ENCODE measurements at places on chromosomes 7 and 10.

DNA sequence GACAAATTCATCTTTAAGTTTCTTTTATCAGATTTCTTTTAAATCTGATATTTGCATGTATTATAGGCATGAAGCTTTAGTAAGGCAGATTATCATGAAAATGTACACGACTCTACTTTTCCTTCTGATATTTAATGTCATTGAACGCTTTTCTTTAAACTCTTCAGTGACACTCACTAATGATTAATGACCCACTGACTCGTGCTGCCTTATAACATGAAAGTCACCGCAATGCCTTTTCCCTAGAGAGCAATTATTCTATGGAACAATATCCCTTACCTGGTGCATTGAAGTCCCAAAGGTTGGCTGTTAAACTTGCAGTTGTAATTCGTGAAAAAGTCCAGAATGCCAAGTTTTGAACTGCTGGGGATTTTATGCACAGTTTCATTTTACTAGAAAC lies 33.4 kb upstream of the HGF start:
- no peak for DNase-seq

- DNase-seq = peak; percentile 52
Measured at GRCh38 chr7:38374507-38374906, 101.1 kb upstream of the TARP start.

DNA sequence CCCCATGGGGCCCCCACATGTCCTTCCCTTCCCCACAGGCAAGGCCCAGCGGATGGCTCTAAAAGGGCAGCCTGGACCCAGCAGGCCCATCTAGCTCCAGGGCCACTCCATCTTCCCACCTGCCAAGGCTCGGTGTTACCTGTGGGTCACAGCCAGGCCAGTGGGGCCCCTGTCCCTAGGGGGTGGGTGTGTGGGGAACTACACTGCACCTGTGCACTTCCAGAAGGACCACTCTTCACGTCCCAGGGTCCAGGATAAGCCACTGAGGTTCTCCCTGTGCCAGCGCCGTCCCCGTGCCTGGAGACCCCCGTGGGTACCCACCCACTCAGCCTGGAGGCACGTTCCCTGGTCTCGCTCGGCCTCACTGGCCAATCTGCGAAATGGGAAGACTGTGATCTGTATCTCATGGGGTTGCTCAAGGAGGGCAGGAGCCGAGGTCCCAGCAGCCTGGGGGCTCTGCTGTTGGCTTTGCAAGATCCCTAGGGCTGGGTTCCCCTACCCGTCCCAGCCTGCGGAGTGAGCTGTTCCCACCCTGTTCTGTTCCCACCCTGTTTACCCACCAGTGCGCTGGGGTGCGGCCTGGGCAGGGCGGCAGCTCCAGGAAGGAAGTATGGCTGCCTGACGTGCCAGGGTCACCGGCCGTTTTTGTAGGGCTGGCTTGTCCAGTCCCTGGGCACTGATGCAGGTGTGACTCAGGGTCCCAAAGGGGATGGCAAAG lies 4.6 kb downstream of the PWWP2B start:
- no peak for DNase-seq

GRCh38 chr7:114590298-114590697 lies 175.7 kb downstream of the FOXP2 start:
- no peak for DNase-seq

DNA sequence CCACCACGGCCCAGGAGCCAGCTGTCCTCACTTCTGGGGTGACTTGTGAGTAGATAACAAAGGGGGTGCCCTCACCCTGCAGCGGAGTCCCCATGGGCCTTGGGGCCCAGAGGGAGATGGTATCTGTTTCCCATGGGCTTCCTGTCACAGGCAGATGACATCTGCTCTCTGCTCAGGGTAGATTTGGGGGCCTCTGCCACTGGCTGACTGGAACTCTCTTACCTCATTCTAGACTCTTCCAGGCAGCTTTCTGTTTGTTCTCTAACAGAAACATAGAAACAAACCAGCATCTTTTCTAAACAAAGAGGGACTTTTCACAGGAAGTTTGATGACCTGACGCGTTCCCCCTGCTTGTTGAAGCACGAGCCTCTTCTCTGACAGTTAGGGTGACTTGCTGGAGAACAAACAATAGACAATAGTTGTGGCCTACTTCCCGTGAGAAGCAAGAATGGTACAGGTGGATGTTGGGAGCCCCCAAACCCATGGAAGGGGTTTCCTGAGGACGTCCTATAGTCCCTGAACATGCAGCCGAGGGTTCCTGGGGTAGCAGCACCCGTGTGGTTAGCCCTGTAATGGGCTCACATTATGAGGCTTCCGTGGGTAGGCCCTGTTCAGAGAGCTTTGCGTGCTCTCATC lies 61.6 kb downstream of the GRK5 start:
- DNase-seq = no peak

DNA sequence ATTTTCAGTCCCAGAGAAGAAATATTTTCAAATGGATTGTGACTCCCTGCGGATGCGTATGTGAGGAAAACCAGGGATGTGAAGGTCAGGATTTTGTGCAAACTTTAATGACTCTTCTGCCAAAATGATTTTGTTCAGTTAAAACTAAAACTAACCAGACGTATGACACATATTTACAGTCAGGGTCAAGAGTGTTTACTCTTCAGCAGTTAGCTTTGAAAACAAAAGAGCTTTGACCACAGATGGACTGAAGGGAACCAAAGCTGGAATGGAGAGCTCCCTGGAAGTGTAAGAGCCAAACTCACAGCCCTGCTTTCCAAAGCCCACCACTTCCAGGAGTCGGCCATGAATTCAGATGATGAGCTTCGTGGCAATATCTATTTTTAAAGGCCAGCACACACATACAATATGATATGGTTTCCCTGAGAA lies 15.5 kb downstream of the SVIL start:
- no peak for DNase-seq

DNA sequence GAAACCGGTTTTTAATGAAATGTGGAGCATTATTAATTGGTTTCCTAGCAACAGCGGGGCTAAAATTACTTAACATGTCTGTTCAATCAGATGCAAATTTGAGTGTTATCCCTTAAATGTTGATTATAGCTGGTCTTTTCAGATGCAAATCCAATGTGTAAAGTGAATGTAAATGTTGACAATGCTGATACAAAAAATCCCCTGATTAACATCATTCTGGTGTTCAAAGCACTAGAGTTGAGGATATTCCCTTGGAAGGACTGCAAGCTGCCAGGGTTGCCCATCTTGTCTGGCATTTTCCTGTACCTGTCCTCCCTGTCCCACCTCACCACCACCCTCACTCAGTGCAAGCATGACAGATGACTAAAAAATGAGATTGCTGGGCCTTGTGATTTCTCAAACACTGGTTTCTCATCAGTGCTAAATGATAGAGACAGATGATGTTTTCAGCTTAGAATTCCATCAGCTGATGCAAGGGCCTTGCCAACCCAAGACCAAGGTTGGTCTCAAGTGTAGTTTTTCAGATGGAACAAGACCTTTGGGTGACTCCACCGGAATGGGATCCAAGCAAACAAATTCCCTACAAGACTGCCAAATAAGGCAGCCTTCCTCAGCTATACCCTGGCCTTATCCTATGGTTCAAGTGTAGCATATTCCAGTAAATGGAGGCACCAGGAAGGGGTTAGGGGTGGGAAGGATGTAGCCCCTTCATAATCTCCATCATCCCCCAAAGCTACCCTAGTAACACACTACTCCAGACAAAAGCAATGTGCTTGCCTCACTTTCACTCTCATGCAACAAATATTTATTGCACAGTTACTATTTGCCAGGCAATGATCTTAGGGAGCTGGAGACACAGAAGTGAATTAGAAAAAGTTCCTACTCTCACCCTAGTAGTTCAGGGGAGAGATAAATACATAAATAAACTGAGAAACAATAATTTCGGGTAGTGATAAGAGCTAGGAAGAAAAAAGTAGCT lies 54.9 kb downstream of the JAZF1 start:
- no peak for DNase-seq

- no peak for DNase-seq
Measured at GRCh38 chr7:139708541-139708940, 69.3 kb downstream of the HIPK2 start.

DNA sequence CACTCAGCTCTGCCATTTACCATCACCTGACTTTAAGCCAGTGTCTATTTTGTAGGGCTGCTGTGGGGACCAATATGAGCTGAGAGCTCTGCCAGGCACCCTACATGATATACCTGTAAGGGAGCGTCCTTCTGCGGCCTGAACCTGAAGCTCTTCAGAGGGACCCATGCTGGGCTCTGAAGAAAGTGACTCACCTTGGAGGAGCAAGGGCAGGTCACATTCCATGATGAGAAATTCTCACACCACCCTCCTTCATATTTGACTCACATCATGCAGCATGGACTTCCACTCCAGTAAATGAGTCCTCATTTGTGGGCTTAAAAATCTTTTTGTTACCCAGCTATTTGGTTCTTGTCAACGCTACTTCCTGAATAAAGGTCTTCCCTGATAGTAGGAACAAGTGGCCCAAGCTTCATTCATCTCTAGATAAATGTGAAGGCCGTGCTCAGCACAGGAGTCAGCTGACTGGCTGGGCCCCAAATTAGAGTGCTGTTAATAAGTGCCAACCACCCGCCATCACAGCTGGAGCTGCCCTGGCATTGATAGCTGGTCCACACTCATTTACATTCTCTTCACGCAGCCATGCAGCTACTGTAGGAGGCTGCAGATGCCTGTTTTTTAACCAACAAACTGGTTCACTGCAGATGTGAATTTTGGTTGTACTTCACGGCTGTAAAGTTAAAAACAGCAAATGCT lies 78.4 kb downstream of the RNF216 start:
- peak; percentile 59 for DNase-seq

GRCh38 chr7:128021366-128021765 lies 9.9 kb downstream of the LRRC4 start:
- DNase-seq = no peak

DNA sequence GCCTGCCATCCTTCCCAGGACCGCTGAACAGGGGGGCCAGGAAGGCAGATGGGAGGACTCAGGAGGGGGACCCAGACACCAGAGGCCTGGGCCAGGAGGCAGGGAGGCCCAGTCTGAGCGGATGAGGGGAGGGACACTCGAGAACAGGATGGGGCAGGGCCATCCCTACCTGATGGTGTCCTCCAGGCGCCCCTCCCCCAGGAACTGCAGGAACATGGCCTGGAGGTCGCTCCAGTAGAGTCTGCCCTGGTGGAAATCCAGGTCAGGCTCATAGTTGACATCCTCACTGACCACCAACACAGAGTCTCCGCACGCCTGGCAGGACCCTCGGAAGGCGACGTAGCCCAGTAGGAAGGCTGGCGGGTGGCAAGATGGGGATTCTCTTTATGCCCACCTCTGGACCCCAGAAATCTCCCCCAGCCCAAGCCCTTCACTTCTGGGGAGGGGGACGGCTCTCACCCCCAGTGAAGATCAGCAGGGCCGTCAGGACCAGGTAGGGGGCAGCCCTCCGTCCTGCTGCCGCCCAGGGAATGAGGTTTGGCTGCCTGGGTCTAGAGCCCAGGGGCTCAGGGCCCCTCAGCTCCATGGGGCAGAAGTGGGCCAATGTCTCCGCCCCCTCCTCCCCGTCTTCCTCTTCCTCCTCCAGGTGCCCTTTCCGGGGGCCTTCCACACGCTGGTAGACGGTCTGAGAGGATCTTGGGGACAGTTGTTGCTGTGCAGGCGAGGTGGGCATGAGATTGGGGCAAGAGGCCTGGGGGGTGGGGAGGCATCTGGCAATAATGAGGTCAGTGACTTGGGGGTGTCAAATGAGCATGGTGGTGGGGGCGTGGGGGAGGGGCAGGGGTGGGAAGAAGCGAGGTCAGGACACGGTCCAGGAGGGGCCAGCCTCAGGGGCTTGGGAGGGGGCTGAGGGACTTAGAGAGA lies 573 bp downstream of the TFR2 start:
- DNase-seq = no peak

DNA sequence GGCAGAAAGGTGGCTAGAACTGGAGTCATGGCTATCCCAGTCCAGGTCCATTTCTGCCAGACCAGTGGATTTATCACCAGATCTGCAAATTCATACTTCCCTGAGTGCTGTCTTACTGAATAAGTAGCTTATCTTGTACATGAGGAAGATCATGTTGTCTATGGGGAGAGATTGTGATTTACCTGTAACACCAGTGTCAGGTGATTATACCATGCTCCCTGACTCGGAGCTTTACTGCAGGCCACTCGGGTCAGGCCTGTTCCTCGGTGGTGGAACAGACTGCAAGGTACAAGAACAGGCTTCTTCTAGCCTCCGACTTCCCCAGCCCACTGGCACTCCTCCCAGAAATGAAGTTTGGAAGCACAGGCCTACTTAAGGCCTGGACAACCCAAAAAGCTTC lies 42.6 kb upstream of the DLG5 start:
- DNase-seq = no peak

- peak; percentile 54 for DNase-seq
Measured at GRCh38 chr10:62050893-62051433, 149.5 kb downstream of the ARID5B start.

GRCh38 chr10:77498210-77498609 lies 139.4 kb downstream of the KCNMA1 start:
- no peak for DNase-seq

DNA sequence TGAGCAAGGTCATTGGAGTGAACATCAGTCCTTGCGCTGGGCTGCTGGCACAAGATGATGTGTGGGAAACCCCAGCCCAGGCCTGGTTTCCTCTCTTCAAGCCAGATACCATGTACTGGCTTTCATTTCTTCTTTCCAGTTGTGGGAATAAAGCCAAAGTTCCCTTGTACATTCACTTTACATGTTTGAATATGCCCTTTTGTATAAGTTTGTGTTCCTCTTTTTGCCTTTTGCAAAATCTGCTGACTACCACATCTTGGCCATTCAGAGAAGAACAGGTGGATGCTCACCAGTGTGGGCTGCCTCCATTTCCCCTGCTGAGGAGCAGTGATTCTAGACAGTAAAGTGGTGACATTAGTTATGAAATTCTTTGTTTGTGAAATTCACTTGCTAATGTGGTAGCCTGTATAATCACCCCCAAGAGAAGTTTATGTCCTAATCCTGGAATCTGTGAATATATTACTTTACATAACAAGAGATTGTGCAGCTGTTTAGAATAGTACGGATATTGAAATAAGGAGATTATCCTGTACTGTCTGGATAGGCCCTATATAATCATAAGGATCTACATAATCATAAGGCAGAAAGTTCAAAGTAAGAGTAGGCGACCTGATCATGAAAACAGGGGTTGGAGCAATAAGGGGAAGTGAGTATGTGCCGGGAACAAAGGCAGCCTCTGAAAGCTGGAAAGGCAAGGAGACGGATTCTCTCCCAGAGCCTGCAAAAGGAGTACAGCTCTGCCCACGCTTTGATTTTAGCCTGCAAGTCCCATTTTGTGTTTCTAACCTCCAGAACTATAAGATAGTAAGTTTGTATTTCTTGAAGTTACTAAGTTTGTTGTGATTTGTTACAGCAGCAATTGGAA lies 18.8 kb upstream of the AOAH start:
- no peak for DNase-seq

Data from eye (tissue), 1 donor.